ENCODE measurements at places on chromosomes 1 and 21.

GRCh38 chr21:40638466-40639251 lies 208.3 kb downstream of the DSCAM start:
- DNase-seq: no peak

DNA sequence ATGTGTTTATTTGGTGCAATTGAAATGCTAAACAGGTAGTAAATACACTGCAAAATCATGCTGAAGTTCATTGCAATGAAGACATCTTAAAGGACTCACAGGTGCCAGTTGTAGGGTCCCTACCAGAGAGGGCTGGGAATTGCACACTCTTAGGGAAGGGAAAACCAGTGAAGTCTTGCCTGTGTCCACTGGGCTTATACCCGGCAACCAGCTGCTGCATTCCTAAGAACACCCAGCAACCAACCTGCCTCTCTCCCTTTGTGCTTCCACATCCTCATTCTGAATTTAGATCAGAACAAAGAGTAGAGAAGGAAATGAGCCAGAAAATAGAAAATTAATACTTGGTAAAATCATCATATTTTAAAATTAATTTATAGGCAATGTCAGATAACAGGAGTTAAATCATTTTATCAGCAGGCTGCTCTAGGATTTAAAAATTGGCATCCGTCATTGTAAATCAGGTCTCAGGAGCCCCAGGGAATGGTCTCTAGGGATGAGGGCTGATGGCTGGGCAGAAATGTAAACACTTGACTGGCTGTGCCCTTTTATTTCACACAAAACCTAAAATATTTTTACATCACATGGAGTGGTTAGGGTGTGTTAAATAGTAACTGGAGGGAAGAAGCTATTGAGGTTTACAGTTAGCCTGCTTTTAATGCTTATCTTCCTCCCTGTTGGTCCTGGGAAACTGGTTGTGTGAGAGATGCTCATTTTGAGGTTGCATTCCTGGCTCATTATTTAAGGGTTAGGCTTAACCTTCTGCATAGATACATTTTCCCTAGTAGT lies 31.3 kb downstream of the PTGFRN start:
- DNase-seq: no peak

DNA sequence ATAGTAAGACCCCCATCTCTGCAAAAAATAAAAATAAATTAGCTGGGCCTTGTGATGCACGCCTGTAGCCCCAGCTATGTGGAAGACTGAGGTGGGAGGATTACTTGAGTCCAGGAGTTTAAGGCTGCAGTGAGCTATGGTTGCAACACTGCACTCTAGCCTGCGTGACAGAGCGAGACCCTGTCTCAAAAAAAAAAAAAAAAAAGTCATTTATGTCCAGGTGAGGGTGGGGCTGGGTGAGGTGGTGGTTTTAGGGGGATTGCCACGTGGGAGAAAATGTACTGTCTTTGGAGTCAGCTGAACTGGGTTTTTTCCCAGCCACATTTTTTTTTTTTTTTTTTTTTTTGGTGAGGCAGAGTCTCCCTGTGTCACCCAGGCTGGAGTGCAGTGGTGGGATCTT lies 6.7 kb downstream of the PIK3CD start:
- DNase-seq: no peak

DNA sequence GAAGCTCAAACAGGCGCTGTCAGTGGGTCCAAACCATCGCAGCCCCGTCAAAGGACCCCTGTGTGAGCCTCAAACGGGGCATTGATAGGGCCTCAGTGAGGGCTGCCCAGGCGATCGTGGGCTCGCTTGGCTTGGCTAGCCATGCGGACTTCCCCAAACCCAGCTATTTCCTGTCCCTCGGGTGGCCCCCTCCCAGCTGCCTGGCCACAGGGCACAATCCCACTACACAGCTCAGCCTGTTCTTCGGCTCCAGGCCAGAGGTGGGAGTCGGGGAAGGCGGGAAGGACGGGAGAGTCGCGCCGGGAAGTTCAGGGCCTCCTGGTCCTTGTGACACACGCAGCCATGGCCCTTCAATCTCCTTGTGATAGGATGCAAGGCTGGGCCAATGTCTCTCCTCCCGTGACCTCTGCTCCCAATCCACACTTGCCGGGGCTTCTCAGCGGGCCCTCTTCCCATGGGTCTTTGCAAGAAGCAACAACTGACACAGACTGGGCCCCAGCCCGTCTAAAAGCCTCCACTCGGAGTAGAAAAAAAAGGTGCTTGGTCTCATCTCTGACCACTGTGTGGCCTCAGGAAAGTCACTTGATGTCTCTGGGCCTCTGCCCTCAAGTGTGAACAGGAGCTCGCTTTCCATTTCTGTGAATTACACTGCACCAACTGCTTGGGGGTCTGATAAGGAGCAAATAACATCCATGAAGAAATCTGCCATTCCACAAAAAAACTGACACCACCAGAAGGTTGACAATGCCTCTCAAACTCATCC lies 7.1 kb upstream of the MATN1 start:
- DNase-seq: no peak

- no peak for DNase-seq
Observed at GRCh38 chr1:230210326-230210980, 143.4 kb downstream of the GALNT2 start.

- no peak for DNase-seq
Observed at GRCh38 chr1:1432274-1432950, 3.1 kb upstream of the VWA1 start.

DNA sequence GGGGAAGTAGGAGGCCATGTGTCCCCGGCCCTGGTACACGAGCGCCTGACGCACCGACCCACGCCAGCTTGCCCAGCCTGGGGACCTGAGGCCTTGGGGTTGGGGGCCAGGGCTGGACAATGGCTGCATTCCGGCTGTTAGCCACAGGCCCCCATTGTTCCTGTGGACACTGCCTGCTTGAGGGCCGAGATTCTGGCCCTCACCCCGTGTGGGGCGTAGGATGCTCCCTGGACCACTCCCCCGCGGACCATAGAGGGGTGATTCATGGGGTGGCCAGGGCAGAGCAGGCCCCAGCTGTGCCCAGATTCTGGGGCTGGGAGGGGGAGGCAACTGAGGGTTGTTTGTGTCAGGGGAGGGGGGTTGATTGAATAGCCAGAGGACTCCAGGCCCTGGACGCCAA lies 11.7 kb downstream of the POU3F1 start:
- DNase-seq: no peak

DNA sequence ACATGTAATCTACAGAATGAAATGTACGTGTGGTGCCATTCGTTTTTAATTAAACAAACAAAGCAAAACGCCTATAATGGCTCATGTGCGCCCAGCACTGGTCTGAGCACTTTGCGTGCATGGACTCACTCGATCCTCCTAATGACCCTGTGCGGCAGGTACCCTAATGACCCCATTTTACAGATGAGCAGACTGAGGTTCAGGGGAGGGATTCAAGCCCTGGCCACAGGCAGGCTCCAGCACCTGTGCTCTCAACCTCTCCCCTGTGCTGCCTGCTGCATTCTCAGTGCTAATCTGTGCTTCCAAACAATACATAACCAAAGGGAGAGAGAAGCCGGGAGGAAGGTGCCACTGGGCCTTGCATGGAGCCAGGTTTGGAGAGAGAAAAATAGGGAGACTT lies 124.2 kb upstream of the ZBTB40 start:
- no peak for DNase-seq

DNA sequence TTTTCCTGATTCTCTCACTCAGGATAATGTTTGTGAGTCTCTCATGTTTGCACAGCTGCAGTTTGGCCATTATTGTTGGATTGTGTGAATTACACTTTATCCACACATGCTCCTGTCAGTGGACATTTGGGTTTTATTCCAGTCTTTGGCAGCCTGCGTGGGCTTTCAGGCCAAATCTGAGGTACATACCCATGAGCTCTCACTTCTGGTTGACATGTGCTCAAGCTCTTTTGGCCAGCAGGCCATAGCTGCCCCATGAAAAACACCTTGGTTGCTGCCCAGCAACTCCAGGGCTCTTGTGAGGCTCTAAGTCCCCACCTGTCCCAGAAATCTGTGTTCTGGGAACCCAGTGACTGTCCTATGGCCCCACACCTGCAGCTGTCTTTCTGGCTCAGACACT lies 124.5 kb upstream of the GALNT2 start:
- DNase-seq: no peak

GRCh38 chr1:89657886-89658285 lies 25.0 kb downstream of the LRRC8C start:
- no peak for DNase-seq

DNA sequence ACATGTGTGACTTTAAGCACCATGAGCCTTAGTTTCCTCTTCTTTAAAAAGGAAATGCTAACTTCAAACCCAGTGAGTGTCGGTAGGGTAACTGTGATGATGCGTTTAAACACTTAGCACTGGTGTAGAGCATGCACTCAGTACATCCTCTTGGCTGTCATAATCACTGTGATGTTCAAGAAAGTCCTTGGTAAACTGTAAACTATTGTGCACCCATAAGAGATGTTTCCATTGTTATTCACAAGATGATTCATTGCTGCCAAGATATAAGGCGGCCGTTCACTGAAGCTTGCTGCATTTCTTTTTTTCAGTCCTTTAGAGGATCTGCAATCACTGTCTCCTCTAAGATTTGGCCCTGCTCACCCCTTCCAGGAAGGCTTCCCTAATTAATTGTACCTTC lies 61.8 kb upstream of the DAB1 start:
- no peak for DNase-seq

- no peak for DNase-seq
Observed at GRCh38 chr1:244695937-244696336, 43.0 kb downstream of the DESI2 start.

GRCh38 chr1:221442056-221442455 lies 299.8 kb downstream of the DUSP10 start:
- no peak for DNase-seq

GRCh38 chr1:108070662-108071061 lies 105.7 kb upstream of the VAV3 start:
- DNase-seq: no peak

DNA sequence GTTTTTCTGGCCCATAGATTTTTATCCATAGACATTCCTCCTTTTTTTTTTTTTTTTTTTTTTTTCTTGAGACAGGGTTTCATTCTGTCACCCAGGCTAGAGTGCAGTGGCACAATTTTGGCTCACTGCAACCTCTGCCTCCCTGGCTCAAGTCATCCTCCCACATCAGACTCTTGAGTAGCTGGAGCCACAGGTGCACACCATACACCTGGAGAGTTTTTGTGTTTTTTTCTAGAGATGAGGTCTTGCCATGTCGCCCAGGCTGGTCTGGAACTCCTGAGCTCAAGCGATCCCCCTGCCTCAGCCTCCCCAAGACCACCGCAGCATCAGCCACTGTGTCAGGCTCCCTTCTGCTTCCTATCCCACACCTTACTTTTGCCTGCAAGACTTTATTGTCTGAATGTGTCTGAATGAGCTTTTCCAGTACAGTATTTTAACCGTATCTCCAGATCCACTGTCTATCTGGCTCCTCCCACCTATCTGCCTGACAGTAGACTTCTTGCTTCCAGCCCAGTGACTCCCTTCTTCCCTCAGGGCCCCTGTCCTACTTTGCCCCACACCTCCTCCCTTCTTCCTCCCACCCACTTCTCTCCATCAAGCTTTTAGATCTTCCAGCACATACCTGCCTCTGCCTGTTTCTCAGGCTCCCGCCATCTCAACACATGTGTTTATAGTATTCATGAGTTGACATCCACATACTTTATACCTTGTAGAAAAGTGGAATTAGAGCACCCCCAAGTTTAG lies 6.1 kb downstream of the C1orf21 start:
- DNase-seq: no peak

GRCh38 chr1:101295209-101295608 lies 58.4 kb downstream of the S1PR1 start:
- DNase-seq: no peak

- DNase-seq: no peak
Observed at GRCh38 chr1:59005491-59006288, 221.8 kb upstream of the JUN start.

DNA sequence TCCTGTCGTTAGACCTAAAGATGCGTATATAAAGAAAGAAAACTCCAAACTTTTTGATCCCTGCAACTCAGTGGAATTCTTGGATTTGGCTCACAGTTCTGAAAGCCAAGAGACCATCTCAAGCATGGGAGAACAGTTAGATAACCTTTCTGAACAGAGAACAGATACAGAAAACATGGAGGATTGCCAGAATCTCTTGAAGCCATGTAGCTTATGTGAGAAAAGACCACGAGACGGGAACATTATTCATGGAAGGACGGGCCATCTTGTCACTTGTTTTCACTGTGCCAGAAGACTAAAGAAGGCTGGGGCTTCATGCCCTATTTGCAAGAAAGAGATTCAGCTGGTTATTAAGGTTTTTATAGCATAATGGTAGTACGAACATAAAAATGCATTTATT lies 33.1 kb downstream of the MDM4 start:
- DNase-seq: no peak

DNA sequence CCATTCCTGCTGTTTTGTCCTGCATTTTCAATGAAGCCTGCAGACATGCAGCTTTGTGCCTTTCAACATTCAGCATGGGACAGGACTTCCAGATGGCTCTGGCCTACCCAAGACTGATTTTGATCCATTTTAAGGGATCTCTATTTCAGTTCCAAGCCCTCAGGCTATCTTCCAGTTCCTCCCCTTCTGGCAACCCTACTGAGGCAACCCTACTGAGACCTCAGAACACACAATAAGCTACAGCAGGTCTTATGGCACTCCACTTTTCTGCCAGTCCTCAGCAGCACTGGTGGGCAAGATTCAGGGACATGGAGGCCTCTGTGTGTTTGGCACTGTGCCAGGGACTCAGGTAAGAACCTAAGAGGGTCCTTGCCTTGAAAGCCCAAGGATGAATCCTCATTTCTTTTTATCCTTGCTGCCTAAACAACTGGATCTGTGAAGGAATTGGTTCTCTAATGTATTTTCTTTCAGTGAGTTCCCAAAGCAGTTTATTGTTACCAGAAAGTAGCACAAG lies 50.7 kb downstream of the MAB21L3 start:
- DNase-seq: no peak

DNA sequence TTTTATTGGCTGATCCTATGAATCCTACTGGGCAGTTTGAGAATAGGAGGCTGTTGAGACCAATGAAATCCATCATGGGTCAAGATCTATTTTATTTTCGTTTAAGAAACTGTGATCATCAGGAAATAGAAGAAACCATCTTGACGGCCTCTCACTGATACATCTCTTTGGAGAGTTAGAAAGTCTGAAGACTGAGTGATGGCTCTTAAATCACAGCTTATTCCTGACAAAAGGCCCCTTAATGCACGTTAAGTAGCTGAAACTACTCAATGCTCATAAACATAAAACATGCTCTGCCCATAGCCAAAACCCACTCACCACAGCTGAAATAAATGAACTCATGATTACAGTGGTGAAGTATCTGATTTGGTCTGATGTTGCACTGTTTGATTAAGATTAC lies 784.5 kb upstream of the NEGR1 start:
- no peak for DNase-seq

DNA sequence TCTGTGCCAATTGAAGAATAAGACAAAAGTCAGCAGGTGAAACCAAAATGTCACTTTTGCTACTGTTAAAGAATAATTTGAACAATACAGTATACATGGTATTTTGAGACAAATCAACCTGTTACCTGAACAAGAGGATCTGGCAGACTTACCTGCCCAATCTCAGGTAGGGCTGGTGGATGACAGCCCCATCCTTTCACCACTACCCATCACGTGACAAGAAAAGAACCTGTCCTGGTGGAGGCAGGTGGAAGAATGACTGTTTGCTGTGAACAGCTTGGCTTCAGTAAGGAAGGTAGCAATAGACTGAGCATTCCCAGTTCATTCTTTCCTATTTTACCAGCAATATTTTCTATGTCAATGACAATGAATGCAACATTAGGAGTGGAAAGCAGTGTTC lies 349.6 kb downstream of the GPATCH2 start:
- no peak for DNase-seq

GRCh38 chr1:203331224-203331623 lies 19.7 kb downstream of the FMOD start:
- DNase-seq: no peak
